CD4-positive, alpha-beta memory T cell (primary cell): ENCODE measurements at places on chromosomes 16 and 17. TPM values are rescaled to one million over a fixed set of nuclear protein-coding genes. Genes with fewer than 3 reads are reported as not detected.

The LDHD gene
- polyA plus RNA-seq, result 0.09 TPM

The DEXI gene
- polyA plus RNA-seq, result 60.2 TPM

The TLCD3B gene
- polyA plus RNA-seq, result not detected

The KRTAP17-1 gene
- polyA plus RNA-seq, result not detected

The CEMP1 gene
- polyA plus RNA-seq, result 1.9 TPM

The KIF2B gene
- polyA plus RNA-seq, result not detected

GRCh38 chr17:2054512-2055291, at the start of gene HIC1:
TSS of gene HIC1 (plus strand) at chr17:2055103. CDS start at chr17:2056691, 1,588 bp downstream.
- H3K36me3 ChIP-seq, result no peaks in the 10 kb centered on the region
- no peaks in the 10 kb centered on the region for H3K27me3 ChIP-seq
- H3K4me3 ChIP-seq, result peak within 1 kb of the TSS; percentile 47
- H3K27ac ChIP-seq, result peak within 1 kb of the TSS; percentile 71
- peaks cover 30% of the 10 kb centered on the region for H3K4me1 ChIP-seq
- peak; percentile 84 for DNase-seq

- H3K27ac ChIP-seq, result no peak overlapping the region
- no peak for DNase-seq
- H3K27me3 ChIP-seq, result no peaks in the 10 kb centered on the region
- no peaks in the 10 kb centered on the region for H3K36me3 ChIP-seq
Observed at GRCh38 chr16:47139561-47140185, 4.1 kb downstream of the NETO2 start.

GRCh38 chr17:20156196-20157000, 147.2 kb downstream of the SPECC1 start:
- peak overlapping the region; percentile 39 for H3K27ac ChIP-seq
- H3K27me3 ChIP-seq, result no peaks in the 10 kb centered on the region
- H3K36me3 ChIP-seq, result no peaks in the 10 kb centered on the region
- peak; percentile 4 for DNase-seq

- no peak for DNase-seq
- H3K4me3 ChIP-seq, result no peak overlapping the region
- H3K4me1 ChIP-seq, result peaks cover 5% of the 10 kb centered on the region
- H3K36me3 ChIP-seq, result peaks cover 63% of the 10 kb centered on the region
- no peaks in the 10 kb centered on the region for H3K27me3 ChIP-seq
Observed at GRCh38 chr17:21001813-21002221, 41.0 kb downstream of the USP22 start.

- no peaks in the 10 kb centered on the region for H3K36me3 ChIP-seq
- no peak overlapping the region for H3K4me3 ChIP-seq
- no peaks in the 10 kb centered on the region for H3K4me1 ChIP-seq
- no peak overlapping the region for H3K27ac ChIP-seq
- no peak for DNase-seq
- H3K27me3 ChIP-seq, result no peaks in the 10 kb centered on the region
Observed at GRCh38 chr17:60798576-60798975, 120.9 kb downstream of the BCAS3 start.

- H3K4me3 ChIP-seq, result peak overlapping the region; percentile 20
- H3K4me1 ChIP-seq, result peaks cover 62% of the 10 kb centered on the region
- no peaks in the 10 kb centered on the region for H3K36me3 ChIP-seq
- no peaks in the 10 kb centered on the region for H3K27me3 ChIP-seq
- H3K27ac ChIP-seq, result peak overlapping the region; percentile 15
Observed at GRCh38 chr17:51435171-51435552, 174.8 kb downstream of the UTP18 start.

- H3K36me3 ChIP-seq, result no peaks in the 10 kb centered on the region
- H3K4me3 ChIP-seq, result no peak overlapping the region
- no peaks in the 10 kb centered on the region for H3K27me3 ChIP-seq
- no peak overlapping the region for H3K27ac ChIP-seq
- no peaks in the 10 kb centered on the region for H3K4me1 ChIP-seq
Observed at GRCh38 chr17:27660436-27660835, 29.4 kb downstream of the LGALS9 start.

- H3K36me3 ChIP-seq, result no peaks in the 10 kb centered on the region
- H3K27ac ChIP-seq, result no peak overlapping the region
- no peak for DNase-seq
- H3K27me3 ChIP-seq, result no peaks in the 10 kb centered on the region
Observed at GRCh38 chr17:68161644-68162428, 86.0 kb upstream of the AMZ2 start.

DNA sequence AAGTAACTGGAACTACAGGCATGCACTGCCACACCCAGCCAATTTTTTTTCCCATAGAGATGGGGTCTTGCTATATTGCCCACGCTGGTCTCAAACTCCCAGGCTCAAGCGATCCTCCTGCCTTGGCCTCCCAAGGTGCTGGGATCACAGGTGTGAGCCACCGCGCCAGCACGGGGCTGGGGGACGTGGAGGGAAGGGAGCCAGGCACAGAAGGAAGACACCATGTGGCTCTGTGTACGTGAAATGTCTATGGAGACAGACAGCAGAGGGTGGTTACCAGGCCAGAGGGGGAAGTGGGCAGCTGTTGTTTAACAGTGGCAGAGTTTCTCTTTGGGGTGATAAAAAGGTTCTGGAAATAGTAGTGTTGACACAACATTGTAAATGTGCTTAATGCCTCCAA, 4.6 kb upstream of the PIEZO1 start:
- no peaks in the 10 kb centered on the region for H3K27me3 ChIP-seq
- H3K4me1 ChIP-seq, result peaks cover 53% of the 10 kb centered on the region
- H3K4me3 ChIP-seq, result no peak overlapping the region
- DNase-seq, result no peak

DNA sequence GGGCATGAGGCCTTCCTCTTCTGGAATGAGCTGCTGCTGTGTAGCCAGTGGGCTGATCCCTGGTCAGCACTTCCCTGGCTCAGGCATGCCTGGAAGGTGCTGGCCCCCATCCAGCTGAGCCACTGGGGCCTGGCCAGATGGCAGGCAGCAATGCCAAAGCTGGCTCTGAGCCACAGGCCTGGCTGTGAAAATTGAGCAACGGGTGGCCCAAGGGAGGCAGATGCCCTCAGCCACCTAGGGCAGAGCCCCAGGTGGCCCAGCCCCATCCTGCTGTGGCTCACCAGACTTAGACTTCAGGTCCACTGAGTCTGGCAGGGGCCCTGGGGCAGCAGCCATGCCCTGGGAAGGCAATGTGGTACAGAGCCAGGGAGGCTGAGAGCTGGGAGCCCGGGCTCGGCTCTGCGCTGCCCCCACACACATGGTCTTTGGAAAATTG, 8.5 kb upstream of the CRHR1 start:
- H3K27me3 ChIP-seq, result peaks cover 6% of the 10 kb centered on the region
- DNase-seq, result no peak
- no peaks in the 10 kb centered on the region for H3K4me1 ChIP-seq
- H3K36me3 ChIP-seq, result no peaks in the 10 kb centered on the region
- no peak overlapping the region for H3K27ac ChIP-seq

DNA sequence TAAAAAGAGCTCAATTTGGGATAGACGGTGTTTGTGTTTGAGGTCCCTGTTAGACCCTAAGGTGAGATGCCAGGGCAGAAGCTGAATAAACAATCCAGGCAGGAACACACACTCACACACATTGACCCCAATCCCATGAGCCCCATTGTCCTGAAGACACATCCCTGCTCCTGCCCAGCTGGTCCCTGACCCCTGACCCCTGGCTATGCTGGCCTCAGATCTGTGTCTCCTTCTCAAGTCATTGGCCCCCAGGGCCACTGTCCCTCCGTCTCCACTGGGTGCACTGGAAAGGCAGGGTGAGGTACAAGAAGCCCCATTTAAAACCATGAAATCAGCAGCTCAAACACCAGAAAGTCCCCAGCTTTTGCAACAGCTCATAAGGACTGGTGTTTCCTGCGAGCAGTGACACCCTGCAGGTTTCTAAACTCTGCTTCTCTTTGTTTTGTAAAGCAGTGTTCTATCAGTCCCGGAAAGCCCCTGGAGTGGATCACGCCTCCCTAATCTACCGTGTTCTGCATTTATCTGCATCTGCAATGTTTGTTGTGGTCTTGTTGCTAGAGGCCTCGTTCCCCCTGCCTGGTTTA, 18.0 kb upstream of the ASGR2 start:
- no peaks in the 10 kb centered on the region for H3K36me3 ChIP-seq
- DNase-seq, result peak; percentile 79
- peak overlapping the region; percentile 63 for H3K27ac ChIP-seq
- no peak overlapping the region for H3K4me3 ChIP-seq
- H3K4me1 ChIP-seq, result peaks cover 22% of the 10 kb centered on the region
- no peaks in the 10 kb centered on the region for H3K27me3 ChIP-seq

GRCh38 chr16:75121949-75122568, 5.5 kb upstream of the LDHD start:
- no peak for DNase-seq
- no peaks in the 10 kb centered on the region for H3K36me3 ChIP-seq
- no peak overlapping the region for H3K27ac ChIP-seq
- H3K4me3 ChIP-seq, result no peak overlapping the region
- H3K4me1 ChIP-seq, result no peaks in the 10 kb centered on the region
- H3K27me3 ChIP-seq, result no peaks in the 10 kb centered on the region

DNA sequence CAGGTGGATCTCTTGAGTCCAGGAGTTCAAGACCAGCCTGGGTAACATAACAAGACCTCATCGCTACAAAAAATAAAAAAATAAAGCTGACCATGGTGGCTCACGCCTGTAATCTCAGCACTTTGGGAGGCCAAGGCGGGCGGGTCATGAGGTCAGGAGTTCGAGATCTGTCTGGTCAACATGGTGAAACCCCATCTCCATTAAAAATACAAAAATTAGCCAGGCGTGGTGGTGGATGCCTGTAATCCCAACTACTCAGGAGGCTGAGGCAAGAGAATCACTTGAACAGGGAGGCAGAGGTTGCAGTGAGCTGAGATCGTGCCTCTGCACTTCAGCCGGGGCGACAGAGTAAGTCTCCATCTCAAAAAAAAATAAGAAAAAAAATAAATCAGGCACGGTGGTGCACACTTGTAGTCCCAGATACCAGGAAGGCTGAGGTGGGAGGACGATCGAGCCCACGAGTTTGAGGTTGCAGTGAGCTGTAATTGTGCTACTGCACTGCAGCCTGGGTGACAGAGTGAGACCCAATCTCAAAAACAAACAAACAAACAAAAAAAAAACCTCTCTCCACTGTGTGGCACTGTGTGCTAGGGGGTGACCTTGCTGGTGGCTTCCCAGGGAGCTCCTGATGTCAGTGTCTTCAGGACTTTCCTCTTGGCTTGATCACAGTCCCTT, 19.8 kb upstream of the MAPK3 start:
- no peaks in the 10 kb centered on the region for H3K27me3 ChIP-seq
- no peak overlapping the region for H3K4me3 ChIP-seq
- peaks cover 20% of the 10 kb centered on the region for H3K4me1 ChIP-seq
- DNase-seq, result peak; percentile 48

DNA sequence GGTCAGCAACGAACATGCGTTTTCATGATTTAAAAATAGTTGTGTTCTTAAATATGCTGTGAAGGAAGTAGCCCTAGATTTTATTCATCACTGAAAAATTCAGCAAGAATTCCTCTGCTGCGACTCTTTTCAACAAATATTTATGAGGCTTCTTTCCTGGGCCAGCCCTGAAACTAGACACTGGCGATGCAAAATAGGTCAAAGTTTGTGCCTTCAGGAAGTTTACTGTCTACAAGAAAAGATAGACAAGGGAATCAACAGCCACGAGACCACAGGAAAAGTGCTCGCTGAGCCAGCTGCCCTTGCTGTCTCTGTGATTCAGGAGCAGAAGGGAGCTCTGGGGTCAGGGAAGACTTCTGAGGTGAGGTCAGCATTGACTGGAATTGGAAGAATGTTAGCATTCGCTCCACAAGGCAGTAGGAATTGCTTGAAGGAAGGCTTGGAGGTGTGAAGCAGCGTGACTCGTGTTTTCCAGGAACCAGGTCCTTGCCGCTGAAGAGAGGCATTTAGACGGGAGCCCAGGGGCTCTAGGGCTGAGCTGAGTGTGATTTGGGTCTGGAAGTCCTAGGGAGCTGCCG, 1.9 kb upstream of the RPL26 start:
- H3K4me3 ChIP-seq, result no peak overlapping the region
- no peaks in the 10 kb centered on the region for H3K27me3 ChIP-seq
- peaks cover 40% of the 10 kb centered on the region for H3K4me1 ChIP-seq
- no peak for DNase-seq
- no peak overlapping the region for H3K27ac ChIP-seq

- DNase-seq, result no peak
- H3K27me3 ChIP-seq, result no peaks in the 10 kb centered on the region
- H3K4me1 ChIP-seq, result no peaks in the 10 kb centered on the region
- H3K27ac ChIP-seq, result no peak overlapping the region
Observed at GRCh38 chr17:16870253-16871245, 101.4 kb downstream of the TNFRSF13B start.

- H3K27ac ChIP-seq, result no peak overlapping the region
- H3K27me3 ChIP-seq, result no peaks in the 10 kb centered on the region
- no peak for DNase-seq
Observed at GRCh38 chr17:64991726-64992125, 64.8 kb downstream of the GNA13 start.

- H3K27ac ChIP-seq, result no peak overlapping the region
- no peaks in the 10 kb centered on the region for H3K36me3 ChIP-seq
Observed at GRCh38 chr17:323721-324571, 28.7 kb downstream of the RPH3AL start.

DNA sequence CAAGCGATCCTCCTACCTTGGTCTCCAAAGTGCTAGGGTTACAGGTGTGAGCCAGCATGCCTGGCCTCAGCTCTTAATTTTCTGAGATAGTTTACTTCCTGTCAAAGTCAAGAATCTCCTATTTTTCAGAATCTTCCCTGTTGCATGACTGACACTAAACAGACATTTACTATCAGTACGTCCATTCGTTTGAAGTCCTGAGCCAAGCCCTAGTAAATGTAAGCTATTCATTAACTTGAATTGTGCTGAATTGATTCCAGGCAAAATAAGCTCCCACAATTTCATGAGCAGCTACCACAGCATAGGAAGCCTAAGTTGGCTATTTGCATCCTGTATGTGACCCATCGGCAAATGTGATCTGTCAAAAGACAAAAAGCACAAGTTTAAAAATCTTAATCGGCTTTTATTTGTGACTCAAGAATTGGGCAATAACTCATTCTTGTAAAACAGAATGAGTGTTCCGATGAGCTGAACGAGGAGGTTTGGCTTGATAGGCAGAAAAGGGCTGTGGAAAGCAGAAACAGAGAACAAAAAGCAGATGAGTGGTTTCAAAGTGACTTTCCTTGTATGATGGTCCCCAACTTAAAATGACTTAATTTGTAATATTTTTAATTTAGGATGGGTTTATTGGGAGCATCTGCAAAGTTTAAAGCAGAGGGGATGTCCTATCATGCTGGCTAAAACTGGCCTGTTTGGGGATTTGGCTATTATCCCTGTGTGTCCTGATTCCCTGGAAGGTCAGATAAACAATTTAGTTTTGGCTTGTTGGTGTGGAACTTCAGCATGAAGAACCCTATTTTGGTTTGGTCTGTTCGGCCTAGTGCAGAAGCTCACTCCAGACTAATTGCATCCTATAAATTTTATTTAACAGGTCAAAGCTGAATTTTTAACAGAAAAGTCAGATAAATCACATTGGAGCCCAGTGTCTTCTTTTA, 14.2 kb downstream of the RNF112 start:
- no peaks in the 10 kb centered on the region for H3K27me3 ChIP-seq
- H3K36me3 ChIP-seq, result no peaks in the 10 kb centered on the region
- DNase-seq, result no peak
- H3K4me1 ChIP-seq, result no peaks in the 10 kb centered on the region
- H3K4me3 ChIP-seq, result no peak overlapping the region
